ENCODE measurements at places on chromosomes 1 and 21.

GRCh38 chr21:46550116-46550941 is 54.6 kb downstream of the S100B start:
- DNase-seq: no peak

DNA sequence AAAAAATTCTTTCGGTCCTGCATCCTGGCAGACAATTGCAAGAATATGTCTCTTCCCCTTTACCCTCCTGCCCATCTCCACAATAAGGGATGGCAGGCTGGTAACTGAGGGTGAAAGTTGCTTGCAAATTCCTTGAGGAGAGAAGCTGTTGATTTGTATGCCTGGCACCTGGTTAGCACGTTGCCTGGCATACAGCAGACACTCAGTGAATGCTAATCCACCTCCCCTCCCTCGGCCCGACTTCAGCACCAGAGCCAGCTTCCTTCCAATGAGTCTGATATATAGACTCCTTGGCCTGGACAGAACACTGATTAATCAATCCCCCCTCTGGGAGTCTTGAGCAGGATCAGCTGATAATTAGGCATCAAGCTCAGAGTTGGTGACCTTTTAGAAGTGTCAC is 39.1 kb downstream of the KCNC4 start:
- DNase-seq: no peak

GRCh38 chr1:1080122-1080757 is 6.1 kb upstream of the RNF223 start:
- no peak for DNase-seq

DNA sequence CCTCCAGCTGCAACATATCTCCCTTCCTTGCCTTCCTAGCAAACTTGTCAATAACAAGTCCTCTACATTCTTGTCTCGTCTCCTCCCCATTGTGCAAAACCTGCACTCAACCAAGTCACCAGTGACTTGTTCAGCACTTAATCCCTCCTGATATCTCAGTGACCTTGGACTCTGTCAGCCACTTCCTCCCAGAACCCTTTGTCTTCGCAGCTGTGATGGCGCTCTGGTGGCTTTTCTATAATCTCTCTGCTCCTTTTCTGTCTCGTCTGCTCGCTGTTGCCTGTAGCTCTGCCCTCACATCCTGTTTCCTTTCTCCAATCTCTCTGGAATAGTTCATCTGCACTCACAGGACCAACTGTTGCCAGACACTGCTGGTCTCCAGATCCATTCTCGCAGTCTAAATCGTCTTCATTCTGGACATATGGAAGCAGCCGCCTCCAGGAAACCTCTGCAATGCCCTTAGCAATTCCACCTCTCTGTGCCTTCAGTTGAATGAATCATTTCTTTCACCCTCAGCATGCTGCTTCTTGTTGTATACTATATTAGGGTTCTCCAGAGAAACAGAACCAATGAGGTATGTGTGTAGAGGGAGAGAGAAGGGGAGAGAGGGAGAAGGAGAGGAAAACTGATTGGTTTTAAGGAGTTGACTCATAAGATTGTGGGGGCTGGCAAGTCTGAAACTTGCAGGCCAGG is 17.4 kb upstream of the IFNAR2 start:
- no peak for DNase-seq

GRCh38 chr1:26391450-26391849 is 18.9 kb upstream of the ZNF683 start:
- no peak for DNase-seq

DNA sequence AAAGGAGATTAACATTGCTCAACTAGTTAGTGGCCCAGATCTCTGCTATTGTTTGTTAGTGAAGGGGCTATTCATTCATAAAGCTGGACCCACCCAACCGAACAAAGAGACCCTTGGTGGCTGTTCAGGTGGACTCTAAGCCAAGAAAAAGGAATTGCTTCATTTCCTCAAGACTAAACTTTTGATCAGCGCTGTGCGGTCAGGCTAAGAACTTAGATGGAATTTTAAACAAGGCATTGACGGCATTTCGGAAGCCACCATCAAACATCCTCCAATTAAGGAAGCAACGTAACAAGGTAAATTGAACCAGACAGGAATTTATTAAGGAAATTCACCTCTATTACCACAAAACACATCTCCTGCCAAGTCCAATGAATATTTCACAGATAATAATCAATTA is 19.9 kb upstream of the SHCBP1L start:
- no peak for DNase-seq

- no peak for DNase-seq
Observed at GRCh38 chr1:239274242-239274830, 112.0 kb upstream of the CHRM3 start.

- no peak for DNase-seq
Observed at GRCh38 chr1:50129201-50129600, 20.5 kb downstream of the ELAVL4 start.

DNA sequence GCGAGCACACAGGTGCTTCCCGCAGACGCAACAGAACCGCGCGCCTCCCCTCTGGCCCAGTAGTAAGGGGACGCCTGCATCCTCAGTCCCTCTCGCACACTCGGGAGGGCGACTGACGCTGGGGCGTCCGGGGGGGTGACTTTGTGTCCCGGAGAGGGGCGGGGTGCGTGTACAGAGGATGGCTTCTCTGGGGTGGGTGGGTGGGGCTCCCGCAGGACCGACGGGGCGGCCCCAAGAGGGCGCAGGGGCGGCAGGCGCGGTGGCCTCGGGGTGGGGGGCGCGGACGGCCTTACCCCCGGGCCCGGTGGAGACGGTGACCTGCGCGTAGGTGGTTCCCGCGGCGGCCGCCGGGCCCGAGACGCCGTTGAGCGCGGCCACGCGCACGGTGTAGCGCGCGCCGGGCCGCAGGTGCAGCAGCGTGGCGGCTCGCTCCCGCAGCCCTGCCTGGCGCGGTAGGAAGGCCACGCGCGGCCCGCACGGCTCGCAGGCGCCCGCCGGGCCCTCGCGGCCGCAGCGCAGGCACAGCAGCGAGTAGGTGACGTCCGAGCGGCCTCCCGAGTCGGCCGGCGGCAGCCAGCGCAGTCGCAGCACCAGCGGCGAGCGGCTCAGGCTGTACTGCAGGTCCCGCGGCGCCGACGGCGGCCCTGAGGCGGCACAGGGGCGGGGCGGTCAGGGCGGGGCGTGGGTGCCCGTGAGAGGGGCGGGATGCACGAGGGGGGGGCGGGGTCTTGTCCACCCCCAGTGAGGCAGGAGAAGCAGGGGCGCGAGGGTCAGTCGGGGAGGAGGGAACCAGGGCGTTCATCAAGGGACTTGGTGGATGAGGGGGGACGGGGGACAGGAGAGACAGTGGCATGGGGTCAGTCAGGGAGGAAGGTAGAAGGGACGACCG is 12.1 kb downstream of the EPHA10 start:
- no peak for DNase-seq

GRCh38 chr1:64912191-64912590 is 54.2 kb downstream of the JAK1 start:
- DNase-seq: no peak

DNA sequence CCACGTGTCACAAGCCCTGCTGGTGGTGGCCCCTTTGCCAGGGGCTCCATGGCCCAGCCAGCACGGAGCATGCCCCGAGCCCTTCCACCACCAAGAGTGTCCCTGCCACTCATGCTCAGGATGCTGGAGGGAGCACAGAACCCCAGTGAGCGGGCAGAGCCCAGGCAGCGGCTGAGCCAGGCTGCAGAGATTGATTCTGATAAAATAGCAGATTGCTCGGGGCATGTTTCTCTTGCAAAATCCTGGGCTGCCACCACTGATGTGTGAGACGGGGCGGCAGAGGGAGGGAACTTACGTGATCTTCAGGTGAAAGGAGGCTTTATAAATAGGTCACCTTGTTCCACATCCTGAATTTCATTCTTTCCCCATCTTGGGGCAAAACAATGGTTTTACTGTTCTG is 53.2 kb downstream of the SPSB1 start:
- no peak for DNase-seq

DNA sequence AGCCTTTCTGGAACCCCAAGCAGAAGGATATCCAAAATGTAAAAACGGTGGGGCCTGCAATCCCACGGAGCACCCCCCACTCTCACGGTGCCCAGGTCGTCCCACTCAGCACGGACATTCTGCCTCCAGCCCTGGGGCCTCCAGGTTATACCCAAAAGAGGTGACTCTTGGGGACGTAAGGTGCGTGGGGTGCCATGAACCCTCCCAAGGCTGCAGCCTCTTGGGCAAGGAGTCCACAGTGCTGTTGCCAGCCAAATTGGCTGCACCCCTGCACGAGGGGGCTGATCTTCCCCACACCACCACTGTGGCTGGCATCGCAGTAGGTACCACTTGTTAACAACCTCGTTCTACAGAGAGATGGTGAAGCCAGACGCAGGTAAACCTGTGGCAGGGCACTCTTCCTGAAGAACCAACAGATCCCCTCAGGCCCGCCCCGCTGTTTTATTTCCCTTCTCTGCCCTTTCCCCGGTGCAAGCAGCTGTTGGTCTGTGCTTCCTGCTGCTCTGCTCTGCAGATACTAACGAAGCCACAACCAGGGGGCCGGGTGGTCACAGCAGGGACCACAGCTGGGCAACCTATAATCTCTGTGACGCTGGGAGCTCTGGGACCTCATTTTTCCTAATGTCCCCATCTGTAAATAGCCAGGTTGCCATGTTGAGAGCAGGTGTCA is 8.7 kb downstream of the TFF3 start:
- DNase-seq: no peak

DNA sequence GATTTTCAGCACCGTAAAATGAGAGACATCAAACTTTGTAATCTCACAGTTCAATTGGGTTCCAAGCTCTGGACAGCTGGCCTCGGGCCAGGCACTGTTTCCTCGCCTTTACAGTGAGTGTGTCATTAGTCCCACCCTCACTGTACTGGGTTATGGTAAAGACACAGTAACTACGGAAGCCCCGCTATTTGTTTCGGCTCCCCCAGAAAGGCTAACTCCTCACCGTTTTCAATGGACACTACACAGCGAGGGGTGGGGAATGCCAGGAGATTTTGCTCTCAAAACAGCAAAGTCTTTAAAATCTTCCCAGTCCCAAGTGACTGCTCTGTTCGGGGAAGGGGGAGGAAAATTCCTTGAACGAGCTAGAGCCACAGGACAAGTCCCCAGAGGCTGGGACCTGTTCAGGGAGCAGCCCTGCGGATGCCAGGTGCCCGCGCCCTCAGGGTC is 757 bp upstream of the SPSB1 start:
- DNase-seq: no peak

- DNase-seq: no peak
Observed at GRCh38 chr1:189121941-189122340, 1355.7 kb downstream of the BRINP3 start.

DNA sequence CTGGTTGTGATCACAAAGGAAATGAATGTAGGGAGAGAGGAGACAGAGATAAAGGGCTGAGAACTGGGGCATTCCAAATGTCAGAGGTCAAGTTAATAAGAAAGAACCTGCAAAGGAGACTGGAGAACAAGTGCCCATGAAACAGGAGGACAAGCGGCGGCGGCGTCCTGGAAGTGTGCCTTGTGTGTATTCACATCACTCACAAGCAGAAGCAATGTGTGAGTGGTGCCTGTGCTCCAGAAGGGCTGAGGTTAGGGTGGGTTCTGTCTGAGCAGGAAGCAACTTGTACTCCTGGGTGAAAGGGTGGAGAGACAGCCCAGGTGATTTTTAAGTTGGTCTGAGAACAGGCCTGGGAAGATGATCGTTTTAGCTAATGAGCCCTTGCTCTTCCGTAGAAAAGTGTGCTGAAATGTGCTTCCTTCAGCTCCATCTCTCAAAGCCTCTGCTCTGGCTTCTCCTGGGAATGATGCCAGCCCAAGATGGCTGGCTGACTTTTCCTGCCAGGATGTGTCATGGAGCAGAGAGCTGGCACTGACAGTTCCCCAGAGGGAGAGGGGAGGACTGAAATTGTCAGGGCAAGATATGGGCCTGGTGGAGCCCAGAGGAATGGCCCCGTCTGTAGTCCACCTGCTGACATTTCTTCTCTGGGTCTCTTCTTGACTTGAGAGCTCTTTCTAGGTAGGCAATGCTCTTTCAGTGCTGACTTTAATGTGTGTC is 25.1 kb upstream of the PLEKHA6 start:
- no peak for DNase-seq

GRCh38 chr1:11397151-11397901 is 81.6 kb upstream of the DISP3 start:
- DNase-seq: no peak

GRCh38 chr1:82260666-82261065 is 459.9 kb downstream of the ADGRL2 start:
- DNase-seq: no peak

- DNase-seq: no peak
Observed at GRCh38 chr1:201016943-201017827, 6.3 kb downstream of the KIF21B start.

- no peak for DNase-seq
Observed at GRCh38 chr1:201876148-201876818, 12.4 kb upstream of the SHISA4 start.

DNA sequence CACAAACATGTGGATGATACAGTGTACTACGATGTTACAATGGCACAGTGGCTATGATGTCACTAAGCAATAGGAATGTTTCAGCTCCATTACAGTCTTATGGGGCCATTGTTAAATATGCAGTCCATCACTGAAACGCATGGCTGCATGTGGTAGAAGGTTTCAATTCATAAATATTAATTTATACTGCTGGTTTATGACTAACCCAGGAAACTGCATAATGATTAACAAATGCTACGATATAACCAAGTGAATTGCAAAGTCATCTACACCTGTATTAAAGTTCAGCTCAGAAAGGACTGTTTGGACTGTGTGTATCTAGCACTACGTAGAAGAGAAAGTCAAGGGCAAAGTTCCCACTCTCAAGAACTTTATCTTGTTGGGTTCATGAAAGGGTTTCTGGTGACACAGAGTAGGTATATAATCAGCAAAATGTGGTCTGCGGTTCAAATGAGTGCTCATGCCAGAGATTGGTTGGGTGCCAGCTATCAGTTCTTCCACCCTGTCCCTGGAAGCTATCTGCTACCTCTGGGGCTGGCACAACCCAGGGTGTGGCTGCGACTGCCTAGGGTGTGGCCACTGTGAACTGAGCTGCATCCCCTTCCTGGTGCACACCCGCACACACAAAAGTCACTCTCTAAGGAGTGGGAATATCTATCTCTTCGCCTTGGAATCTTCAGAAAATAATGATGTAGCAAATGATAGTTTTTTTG is 14.8 kb downstream of the MGST3 start:
- no peak for DNase-seq

GRCh38 chr1:195981448-195982139 is 626.6 kb downstream of the KCNT2 start:
- DNase-seq: no peak

- no peak for DNase-seq
Observed at GRCh38 chr21:46552274-46552673, 52.6 kb downstream of the S100B start.

- no peak for DNase-seq
Observed at GRCh38 chr21:14259747-14260146, 43.8 kb downstream of the RBM11 start.

- no peak for DNase-seq
Observed at GRCh38 chr1:109198043-109198695, 15.5 kb upstream of the SARS1 start.

DNA sequence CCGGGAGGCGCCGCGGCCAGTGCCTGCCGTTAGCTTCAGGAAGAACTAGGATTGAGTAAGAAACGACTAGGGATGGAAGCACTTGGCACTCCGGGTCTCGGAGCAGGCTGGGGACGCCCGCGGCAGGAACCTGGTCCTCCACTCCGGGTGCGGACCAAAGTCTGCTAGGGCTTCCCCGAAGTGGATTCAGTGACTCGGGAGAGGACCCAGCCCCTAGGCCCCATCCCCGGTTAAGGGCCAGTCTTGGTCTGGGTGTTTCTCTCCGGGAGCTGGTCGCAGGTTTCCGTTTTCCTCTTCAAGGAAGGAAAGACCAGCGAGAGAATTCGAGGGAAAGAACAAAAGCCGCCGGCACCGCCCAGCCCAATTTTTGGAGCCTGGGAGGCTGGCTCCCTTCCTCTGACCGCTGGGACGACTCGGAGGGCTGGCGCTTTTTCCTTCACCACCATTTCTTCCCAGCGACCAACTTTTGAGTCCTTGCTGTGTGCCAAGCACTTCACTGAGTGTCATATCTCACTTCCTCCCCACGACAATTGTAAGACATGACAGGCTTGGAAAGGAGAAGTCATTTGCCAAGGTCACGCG is 16.8 kb upstream of the STMN1 start:
- no peak for DNase-seq
